ENCODE measurements at places on chromosomes 1 and 21. TPM values are rescaled to one million over a fixed set of nuclear protein-coding genes. Genes with fewer than 3 reads are reported as not detected.
A peak's percentile ranks its signal among the peaks of the same experiment; 100 is the strongest.

DNA sequence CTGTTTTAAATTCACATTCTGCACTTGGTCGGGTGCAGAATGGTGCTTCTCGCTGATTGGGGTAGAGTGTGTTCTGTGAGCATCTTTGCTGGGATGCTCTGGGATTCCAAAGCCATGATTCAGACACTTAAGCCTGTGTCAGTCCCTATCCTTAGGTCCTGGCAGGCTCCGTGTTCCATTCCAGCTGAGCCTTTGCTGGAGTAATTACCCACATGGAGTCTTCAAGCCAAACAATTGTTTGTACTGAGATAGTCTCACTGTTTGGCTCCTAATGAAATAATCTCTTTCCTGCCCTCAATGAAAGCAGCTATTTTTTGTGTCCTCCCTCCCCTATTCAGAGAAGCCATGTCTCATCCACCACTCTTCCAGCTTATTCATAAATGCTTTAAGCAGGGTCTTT lies 18.7 kb downstream of the SMAP2 start:
- H3K36me3 ChIP-seq, result no peaks in the 10 kb centered on the region
- peaks cover 6% of the 10 kb centered on the region for H3K4me1 ChIP-seq
- no peak overlapping the region for H3K4me3 ChIP-seq
- H3K27me3 ChIP-seq, result no peaks in the 10 kb centered on the region

Gene IL20
- total RNA-seq, result not detected

GRCh38 chr1:168719306-168720111 lies 9.5 kb downstream of the DPT start:
- no peaks in the 10 kb centered on the region for H3K4me1 ChIP-seq
- DNase-seq, result peak; percentile 68
- no peaks in the 10 kb centered on the region for H3K27me3 ChIP-seq
- H3K36me3 ChIP-seq, result no peaks in the 10 kb centered on the region
- H3K4me3 ChIP-seq, result no peak overlapping the region

GRCh38 chr1:220703305-220703704 lies 13.1 kb downstream of the C1orf115 start:
- H3K4me3 ChIP-seq, result no peak overlapping the region
- H3K36me3 ChIP-seq, result no peaks in the 10 kb centered on the region
- H3K27me3 ChIP-seq, result no peaks in the 10 kb centered on the region
- DNase-seq, result no peak

Gene GBP7
- total RNA-seq, result not detected

- DNase-seq, result no peak
- no peaks in the 10 kb centered on the region for H3K36me3 ChIP-seq
- H3K27ac ChIP-seq, result no peak overlapping the region
Measured at GRCh38 chr1:41568204-41568603, 83.7 kb upstream of the EDN2 start.

DNA sequence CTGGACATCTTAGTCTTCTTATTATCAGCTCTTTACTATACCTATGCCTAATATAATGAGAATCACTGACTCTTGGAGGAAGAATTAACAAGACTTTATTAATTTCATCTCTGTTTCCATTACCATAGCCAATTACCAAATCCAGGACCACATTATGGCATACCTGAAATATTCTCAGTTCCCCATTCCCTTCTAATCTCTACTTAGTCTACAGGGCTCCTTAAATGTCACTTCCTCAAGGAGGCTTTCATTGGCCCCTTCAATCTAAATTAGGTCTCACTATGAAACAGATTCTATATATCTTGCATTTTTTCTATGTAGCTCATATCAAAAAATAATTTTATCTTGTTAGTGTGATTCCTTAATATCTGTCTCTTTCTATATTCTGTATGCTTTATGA lies 371.2 kb downstream of the PTBP2 start:
- no peaks in the 10 kb centered on the region for H3K27me3 ChIP-seq
- H3K4me1 ChIP-seq, result peaks cover 15% of the 10 kb centered on the region
- no peak for DNase-seq
- no peaks in the 10 kb centered on the region for H3K36me3 ChIP-seq

Gene TFAP2E
- total RNA-seq, result 0.41 TPM

Gene ST6GALNAC5
- total RNA-seq, result 0.19 TPM

GRCh38 chr1:43622901-43623780 lies 26.8 kb upstream of the KDM4A start:
- no peaks in the 10 kb centered on the region for H3K4me1 ChIP-seq
- H3K27me3 ChIP-seq, result no peaks in the 10 kb centered on the region
- no peak for DNase-seq
- H3K36me3 ChIP-seq, result peaks cover 7% of the 10 kb centered on the region
- no peak overlapping the region for H3K4me3 ChIP-seq
- no peak overlapping the region for H3K27ac ChIP-seq

DNA sequence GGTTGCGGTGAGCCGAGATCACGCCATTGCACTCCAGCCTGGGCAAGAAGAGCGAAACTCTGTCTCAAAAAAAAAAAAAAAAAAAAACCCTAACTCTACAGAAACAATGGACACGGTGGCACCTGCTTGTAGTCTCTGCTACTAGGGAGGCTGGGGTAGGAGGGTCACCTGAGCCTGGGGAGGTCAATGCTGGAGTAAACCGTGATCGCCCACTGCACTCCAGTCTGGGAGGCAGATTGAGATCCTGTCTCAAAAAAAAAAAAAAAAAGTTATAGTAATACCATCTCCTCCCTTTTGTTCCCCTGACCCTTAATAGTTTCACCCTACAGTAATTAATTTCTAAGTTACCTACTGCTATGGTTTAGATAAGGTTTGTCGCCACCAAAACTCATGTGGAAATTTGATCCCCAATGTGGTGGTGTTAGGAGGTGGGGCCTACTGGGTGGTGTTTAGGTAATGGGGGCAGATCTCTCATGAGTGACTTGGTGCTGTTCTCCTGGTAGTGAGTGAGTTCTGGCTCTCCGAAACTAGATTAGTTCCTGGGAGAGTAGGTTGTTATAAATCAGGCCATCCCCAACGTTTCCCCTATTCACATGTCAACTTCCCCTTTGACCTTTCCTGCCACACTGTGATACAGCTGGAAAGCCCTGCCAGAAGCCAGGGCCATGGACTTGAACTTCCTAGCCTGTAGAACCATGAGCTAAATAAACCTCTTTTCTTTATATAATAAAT lies 9.8 kb downstream of the FBXO42 start:
- no peak for DNase-seq
- H3K4me3 ChIP-seq, result no peak overlapping the region
- H3K36me3 ChIP-seq, result no peaks in the 10 kb centered on the region
- H3K4me1 ChIP-seq, result no peaks in the 10 kb centered on the region
- no peak overlapping the region for H3K27ac ChIP-seq
- H3K27me3 ChIP-seq, result no peaks in the 10 kb centered on the region

DNA sequence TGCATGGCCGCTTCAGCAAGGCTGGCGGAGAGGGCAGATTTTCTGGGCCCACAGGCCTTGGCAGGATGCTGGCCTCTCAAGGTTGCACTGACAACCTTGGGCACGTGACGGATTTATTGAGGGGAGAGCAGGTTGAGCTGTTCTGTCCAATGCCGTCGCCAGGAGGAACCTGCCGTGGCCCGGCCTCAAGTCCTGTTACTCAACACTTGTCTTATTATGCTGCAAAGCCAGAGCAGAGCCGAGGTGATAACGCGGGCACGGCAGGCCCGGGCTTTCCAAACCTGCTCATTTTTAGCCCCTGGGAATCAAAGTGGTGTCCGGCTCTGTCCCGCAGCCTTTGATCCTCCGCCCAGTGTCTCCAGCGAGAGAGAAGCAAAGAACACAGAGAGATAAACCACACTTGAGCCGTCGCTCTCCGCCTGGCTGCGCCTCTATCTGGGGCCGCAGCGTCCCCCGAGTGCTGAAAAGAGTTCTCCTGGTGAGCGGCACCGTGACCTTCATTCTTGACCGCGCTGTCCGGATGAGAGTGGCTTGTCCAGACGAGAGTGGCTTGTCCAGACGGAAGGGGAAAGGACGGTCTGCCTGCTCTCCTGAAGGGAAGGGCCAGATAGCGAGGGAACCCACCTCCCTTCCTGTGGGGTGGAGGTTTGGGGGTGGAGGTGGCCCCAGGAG lies 162.3 kb upstream of the ARHGEF16 start:
- no peak overlapping the region for H3K4me3 ChIP-seq
- H3K27me3 ChIP-seq, result no peaks in the 10 kb centered on the region
- no peaks in the 10 kb centered on the region for H3K36me3 ChIP-seq
- DNase-seq, result no peak

GRCh38 chr1:246246430-246246829 lies 260.6 kb downstream of the SMYD3 start:
- no peak overlapping the region for H3K27ac ChIP-seq
- H3K36me3 ChIP-seq, result no peaks in the 10 kb centered on the region
- DNase-seq, result no peak
- H3K27me3 ChIP-seq, result no peaks in the 10 kb centered on the region

DNA sequence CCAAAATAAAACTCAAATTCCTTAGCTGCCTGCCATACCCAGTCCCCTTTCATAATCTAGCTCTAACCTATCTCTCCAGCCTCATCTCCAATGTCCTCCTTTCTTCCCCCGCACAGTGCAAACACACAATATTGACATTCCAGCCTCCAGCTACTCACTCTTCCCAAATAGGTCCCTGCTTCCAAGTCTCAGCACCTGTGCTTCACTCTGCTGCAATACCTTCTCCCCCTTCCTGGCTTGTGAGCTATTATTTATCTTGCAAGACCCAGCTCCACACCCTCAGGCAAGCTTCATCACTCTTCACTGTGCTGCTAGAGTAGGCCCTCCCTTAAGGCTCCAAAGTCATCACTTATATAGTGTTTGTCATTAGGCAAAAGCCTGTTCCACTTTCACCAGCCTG lies 9.7 kb downstream of the PLPP3 start:
- no peak overlapping the region for H3K4me3 ChIP-seq
- H3K27ac ChIP-seq, result no peak overlapping the region
- no peaks in the 10 kb centered on the region for H3K36me3 ChIP-seq
- no peaks in the 10 kb centered on the region for H3K27me3 ChIP-seq

Gene NPHS2
- not detected for total RNA-seq

GRCh38 chr1:10210841-10211804 lies 753 bp downstream of the KIF1B start:
- peak overlapping the region; percentile 89 for H3K4me3 ChIP-seq
- no peaks in the 10 kb centered on the region for H3K27me3 ChIP-seq
- peaks cover 16% of the 10 kb centered on the region for H3K4me1 ChIP-seq
- peak overlapping the region; percentile 98 for H3K27ac ChIP-seq

Gene IPO9
- 47.9 TPM for total RNA-seq

Gene ANKRD13C
- 22.0 TPM for total RNA-seq

GRCh38 chr1:63099188-63099587 lies 223.2 kb upstream of the FOXD3 start:
- H3K27ac ChIP-seq, result no peak overlapping the region
- H3K36me3 ChIP-seq, result no peaks in the 10 kb centered on the region
- H3K4me1 ChIP-seq, result no peaks in the 10 kb centered on the region
- H3K27me3 ChIP-seq, result no peaks in the 10 kb centered on the region
- DNase-seq, result no peak

- H3K27ac ChIP-seq, result peak overlapping the region; percentile 95
- no peaks in the 10 kb centered on the region for H3K27me3 ChIP-seq
Measured at GRCh38 chr1:24020025-24020424, 39.9 kb upstream of the SRSF10 start.

DNA sequence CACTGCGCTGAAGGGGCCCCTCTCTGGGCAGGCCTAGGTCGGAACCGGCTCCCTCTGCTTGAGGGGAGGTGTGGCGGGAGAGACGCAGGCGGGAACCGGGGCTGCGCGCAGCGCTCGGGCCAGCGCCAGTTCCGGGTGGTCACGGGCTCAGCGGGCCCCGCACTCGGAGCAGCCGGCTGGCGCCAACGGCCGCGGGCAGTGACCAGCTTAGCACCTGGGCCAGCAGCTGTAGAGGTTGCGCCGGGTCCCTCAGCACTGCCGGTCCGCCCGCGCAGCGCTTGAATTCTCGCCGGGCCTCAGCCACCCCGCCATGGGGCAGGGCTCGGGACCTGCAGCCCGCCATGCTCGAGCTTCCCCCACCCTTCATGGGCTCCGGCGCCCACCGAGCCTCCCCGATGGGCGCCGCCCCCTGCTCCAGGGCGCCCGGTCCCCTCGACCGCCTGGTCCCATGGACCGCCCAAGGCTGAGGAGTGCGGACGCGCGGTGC lies 254.6 kb downstream of the COL11A1 start:
- H3K4me1 ChIP-seq, result no peaks in the 10 kb centered on the region
- no peak for DNase-seq
- H3K4me3 ChIP-seq, result no peak overlapping the region
- H3K36me3 ChIP-seq, result no peaks in the 10 kb centered on the region
- no peaks in the 10 kb centered on the region for H3K27me3 ChIP-seq

GRCh38 chr1:212646588-212646987 lies 38.0 kb downstream of the ATF3 start:
- H3K4me1 ChIP-seq, result no peaks in the 10 kb centered on the region
- DNase-seq, result no peak
- no peaks in the 10 kb centered on the region for H3K36me3 ChIP-seq
- no peak overlapping the region for H3K27ac ChIP-seq
- H3K4me3 ChIP-seq, result no peak overlapping the region
- no peaks in the 10 kb centered on the region for H3K27me3 ChIP-seq

DNA sequence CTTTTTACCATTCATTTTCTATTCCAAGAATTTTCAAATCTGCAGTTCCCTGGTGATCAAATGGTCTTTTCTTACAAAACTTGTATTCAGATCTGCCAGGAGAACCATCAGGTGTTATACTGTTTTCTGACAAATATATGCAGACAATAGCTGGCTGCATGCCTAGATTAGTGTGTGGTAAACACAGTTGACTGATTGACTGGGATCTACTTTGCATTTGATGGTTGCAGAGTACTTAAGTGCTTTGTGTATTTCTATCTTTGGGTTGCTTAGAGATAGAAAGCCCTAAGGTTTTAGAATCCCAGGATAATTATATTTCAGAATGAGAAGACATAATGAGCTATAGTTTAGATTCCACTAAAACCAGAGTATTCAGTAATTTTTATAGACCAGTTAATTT lies 102.0 kb upstream of the CHODL start:
- DNase-seq, result no peak
- no peak overlapping the region for H3K27ac ChIP-seq
- H3K4me1 ChIP-seq, result no peaks in the 10 kb centered on the region
- no peak overlapping the region for H3K4me3 ChIP-seq

GRCh38 chr1:10431070-10431730 lies 967 bp downstream of the CENPS start:
- H3K4me1 ChIP-seq, result peaks cover 12% of the 10 kb centered on the region
- no peaks in the 10 kb centered on the region for H3K27me3 ChIP-seq
- peak overlapping the region; percentile 80 for H3K4me3 ChIP-seq
- DNase-seq, result peak; percentile 29
- H3K36me3 ChIP-seq, result no peaks in the 10 kb centered on the region
- peak overlapping the region; percentile 73 for H3K27ac ChIP-seq

- H3K36me3 ChIP-seq, result no peaks in the 10 kb centered on the region
- DNase-seq, result no peak
- no peak overlapping the region for H3K4me3 ChIP-seq
Measured at GRCh38 chr1:151515265-151515664, 4.1 kb downstream of the CGN start.

- no peak overlapping the region for H3K27ac ChIP-seq
- peaks cover 12% of the 10 kb centered on the region for H3K4me1 ChIP-seq
Measured at GRCh38 chr1:113901191-113901590, 3.4 kb downstream of the AP4B1 start.

GRCh38 chr1:56409112-56409691 lies 170.2 kb downstream of the PLPP3 start:
- DNase-seq, result no peak
- no peaks in the 10 kb centered on the region for H3K36me3 ChIP-seq
- no peaks in the 10 kb centered on the region for H3K4me1 ChIP-seq
- no peaks in the 10 kb centered on the region for H3K27me3 ChIP-seq
- H3K4me3 ChIP-seq, result no peak overlapping the region

- H3K4me1 ChIP-seq, result peaks cover 5% of the 10 kb centered on the region
- no peaks in the 10 kb centered on the region for H3K27me3 ChIP-seq
- H3K4me3 ChIP-seq, result no peak overlapping the region
Measured at GRCh38 chr1:92447033-92447681, 39.6 kb downstream of the GFI1 start.
